Cardiac fibroblast (primary cell): ENCODE measurements at places on chromosomes 7 and 10.
A peak's percentile ranks its signal among the peaks of the same experiment; 100 is the strongest.

DNA sequence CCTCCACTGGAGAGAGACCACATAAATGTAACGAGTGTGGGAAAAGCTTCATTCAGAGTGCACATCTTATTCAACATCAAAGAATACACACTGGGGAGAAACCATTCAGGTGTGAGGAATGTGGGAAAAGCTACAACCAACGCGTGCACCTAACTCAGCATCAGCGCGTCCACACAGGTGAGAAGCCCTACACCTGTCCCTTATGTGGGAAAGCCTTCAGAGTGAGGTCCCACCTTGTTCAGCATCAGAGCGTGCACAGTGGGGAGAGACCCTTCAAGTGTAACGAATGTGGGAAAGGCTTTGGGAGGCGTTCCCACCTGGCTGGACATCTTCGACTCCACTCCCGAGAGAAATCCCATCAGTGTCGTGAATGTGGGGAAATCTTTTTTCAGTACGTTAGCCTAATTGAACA, 20.6 kb downstream of the FAM200A start:
- DNase-seq, result peak; percentile 27

- DNase-seq, result peak; percentile 71
Observed at GRCh38 chr7:80640846-80641245, 2.4 kb downstream of the CD36 start.

DNA sequence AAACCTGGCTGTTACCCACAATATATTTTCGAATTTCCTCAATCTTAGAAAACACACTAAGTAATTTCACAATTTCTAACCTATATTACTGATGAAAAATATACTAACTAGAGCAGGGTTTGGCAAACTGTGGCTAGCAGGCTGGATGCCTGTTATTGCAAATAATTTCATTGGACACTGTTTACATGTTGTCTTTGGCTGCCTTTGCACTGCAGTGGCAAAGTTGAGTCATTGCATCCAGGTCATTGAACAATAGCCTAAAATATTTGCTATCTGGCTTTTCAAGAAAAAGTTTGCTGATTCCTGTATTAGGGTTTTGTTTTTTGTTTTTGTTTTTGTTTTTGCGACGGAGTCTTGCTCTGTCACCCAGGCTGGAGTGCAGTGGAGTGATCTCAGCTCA, 47.2 kb downstream of the KIF11 start:
- peak; percentile 85 for DNase-seq

- no peak for DNase-seq
Observed at GRCh38 chr7:120181499-120181898, 91.5 kb upstream of the KCND2 start.

DNA sequence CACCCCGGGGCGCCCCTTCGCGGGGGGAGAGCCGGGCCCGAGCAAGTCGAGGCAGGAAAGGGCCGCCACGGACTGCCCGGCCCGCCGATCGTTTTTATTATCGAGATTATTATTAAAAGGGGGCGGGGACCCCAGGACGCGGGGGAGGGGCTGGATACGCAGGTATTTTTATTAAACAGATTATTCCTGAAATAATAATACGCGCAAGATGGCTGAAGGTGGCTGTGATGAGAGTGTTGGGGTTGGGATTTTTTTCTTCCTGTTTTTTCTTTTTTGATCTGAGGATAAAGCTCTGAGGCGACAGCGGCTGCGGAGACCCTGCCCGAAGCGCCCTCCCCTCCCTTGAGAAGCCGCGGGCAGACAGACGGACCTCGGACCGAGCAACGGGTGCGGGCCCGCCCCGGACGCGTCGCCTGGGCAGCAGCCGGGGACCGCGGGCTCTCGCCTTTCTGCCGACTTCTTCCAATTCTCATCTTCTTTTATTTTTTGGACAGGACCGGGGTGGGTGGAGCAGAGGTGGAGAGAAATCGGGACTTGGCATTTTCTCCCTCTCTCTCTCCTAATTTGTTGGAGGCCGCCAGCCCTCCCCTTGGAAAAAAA, 1.4 kb upstream of the TRIM8 start:
- DNase-seq, result peak; percentile 89

DNA sequence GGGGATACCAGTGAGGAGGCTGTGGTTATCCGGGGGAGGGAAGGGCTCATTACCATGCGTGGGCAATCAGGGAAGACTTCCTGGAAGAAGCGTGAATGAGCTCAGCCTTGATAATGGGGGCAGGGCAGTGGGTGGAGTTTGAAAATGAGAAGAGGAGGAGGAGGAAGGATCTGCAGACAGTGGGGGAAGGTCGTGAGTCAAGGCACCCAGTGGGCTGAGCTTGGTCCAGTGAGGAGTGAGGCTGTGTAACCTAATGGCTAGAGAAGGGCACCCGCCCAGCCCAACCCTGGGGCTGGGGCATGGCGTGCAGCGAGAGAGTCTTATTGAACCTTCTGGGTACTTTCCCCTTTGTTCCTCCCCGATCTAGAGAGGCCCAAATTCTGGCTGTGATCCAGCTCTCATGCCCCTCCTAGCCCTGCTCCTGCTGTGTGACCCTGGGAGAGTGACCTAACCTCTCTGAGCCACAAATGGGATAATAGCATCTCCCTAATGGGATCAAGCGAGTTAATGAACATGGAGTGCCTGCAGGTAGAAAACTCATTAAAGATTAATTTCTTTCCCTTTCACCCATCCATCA, 31.5 kb downstream of the CLIP2 start:
- no peak for DNase-seq

GRCh38 chr7:90999989-91000979, 263.9 kb upstream of the FZD1 start:
- DNase-seq, result peak; percentile 17

DNA sequence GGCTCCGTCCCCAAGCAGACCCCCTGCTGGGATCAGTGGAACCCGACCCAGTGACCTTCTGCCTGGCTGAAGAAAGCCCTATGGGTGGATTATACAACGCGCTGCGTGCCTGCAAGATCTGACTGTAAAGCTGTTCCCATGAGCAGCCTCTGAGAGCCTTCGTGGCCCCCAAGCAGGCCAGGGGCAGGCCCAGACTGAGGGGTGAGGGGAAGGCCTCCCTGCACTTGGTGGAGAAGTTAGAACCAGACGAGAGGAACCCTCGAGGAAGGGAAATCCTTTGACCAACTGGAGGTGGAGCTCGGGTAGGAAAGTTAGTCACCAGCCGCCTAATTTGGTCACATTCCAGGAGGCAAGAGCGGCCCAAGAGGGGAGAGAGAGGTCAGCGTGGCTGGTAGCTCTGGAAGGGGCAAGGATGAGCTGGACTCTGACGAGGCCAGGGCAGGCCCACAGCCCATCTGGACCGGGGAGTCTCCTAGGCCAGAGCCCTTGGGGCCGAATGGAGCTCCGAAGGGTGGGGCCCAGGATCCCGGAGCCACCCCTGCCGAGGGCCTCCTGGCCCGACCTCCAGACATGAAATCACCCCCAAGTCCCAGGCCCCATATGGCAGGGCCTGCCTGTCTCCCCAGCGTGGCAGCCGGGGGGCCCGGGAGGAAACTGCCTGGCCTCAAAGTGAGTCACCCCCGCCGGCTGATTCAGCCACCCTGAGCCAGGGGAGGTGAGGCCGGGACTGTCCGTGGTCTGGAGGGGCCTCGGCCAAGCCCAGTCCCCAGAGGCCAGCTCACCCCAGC, 23.3 kb upstream of the PDGFA start:
- DNase-seq, result peak; percentile 97

DNA sequence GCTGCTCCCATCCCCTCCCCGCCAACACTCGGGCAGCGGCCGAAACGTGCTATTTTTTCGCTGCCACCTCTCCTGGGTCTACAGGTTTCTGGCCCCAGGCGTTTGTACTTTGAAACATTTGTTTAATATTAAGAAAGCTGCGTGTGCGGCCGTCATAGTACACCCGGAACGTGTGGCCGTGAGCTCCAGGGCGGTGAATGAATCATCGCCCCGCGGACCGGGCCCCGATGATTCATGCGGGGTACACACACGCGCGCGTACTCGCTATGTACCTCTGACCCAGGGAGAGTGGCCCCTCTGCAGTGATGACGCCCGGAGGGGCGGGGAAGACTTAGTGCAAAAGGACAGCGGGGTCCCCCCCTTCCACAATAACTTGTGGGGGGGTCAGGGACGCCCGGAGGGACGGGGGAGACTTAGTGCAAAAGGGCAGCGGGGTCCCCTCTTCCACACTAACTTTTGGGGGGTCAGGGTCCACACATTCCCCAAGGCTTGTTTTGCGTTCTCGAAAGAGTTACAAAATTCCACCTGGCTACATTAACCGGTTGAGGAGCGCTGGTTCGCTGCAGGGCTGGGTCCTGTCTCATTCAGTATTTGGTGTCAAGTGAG, 56.5 kb upstream of the PCGF5 start:
- peak; percentile 73 for DNase-seq

GRCh38 chr10:51744235-51745000, 45.0 kb upstream of the CSTF2T start:
- DNase-seq, result no peak

- DNase-seq, result no peak
Observed at GRCh38 chr7:159025161-159025779, 119.4 kb downstream of the VIPR2 start.

DNA sequence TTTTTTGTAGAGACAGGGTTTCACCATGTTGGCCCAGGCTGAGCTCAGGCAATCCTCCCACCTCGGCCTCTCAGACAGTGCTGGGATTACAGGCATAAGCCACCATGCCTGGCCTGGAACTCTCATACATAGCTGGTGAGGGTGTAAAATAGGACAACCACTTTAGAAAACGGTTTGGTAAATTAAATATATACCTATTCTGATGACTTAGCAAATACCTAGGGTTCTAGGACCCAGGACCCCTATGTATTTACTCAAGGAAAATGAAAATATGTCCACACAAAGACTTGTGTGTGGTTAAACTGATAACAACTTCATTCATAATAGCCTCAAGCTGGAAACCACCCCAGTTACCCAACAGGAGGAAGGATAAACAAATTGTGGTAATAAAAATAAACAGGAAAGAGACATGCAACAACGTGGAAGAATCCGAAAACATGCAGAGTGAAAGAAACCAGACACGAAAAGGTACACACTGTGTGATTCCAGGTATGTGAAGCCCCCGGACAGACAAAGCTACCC, 52.7 kb downstream of the CARD11 start:
- DNase-seq, result no peak

- DNase-seq, result no peak
Observed at GRCh38 chr7:147153571-147153970, 1037.0 kb downstream of the CNTNAP2 start.

DNA sequence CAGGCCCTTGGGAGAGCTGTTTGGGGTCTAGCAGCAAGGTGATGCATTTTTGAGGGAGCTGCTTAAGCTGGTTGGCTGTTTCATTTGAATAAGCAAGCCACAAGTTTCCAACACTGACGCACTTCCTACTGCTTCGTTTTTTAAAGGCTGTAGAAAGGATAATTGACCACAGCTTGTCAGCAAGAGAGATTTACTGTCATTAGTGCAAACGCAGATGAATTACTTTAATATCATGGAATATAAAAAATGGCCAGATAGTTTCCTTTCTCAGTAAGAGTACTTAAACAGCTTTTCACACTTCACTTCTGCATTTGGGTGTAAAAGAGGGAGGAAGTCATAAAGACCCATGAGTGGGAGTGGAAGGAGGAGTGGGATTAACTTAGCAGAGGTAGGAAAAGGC, 61.5 kb downstream of the FZD1 start:
- no peak for DNase-seq

- no peak for DNase-seq
Observed at GRCh38 chr7:117530390-117530789, 50.6 kb downstream of the CFTR start.
